BJ (cell line): ENCODE measurements at places on chromosomes 16 and 17. TPM values are rescaled to one million over a fixed set of nuclear protein-coding genes. Genes with fewer than 3 reads are reported as not detected.

SPHK1 gene
- 21.4 and 57.8 TPM in 2 replicates for polyA plus RNA-seq

TEKT5 gene
- not detected in 2 replicates for polyA plus RNA-seq

ASPHD1 gene
- 4.4 and 6.9 TPM in 2 replicates for polyA plus RNA-seq

CALB2 gene
- 0.16 and 0.18 TPM in 2 replicates for polyA plus RNA-seq

KRT25 gene
- polyA plus RNA-seq = not detected in 2 replicates
